Fibroblast of skin of left biceps (primary cell): ENCODE measurements at places on chromosomes 3 and 15.
A peak's percentile ranks its signal among the peaks of the same experiment; 100 is the strongest.

DNA sequence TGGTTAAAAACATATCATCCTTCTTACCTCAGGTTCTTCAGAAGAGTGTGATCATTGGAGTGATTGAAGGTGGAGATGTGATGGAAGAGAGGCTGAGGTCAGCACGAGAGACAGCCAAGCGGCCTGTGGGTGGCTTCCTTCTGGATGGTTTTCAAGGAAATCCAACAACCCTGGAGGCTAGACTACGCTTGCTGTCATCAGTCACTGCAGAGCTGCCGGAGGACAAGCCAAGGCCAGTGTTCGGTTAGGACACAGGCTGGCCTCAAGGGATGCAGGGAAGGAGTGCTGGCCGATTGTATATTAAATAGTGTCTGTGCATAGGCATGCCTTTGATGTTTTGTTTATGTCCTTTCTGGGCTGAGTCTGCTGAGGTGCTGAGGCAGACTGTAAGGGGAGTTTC is 20.2 kb downstream of the QTRT2 start:
- DNase-seq, result no peak

GRCh38 chr3:80307844-80308243 is 540.0 kb upstream of the ROBO1 start:
- no peak for DNase-seq

GRCh38 chr3:124360155-124360554 is 368.2 kb upstream of the ROPN1 start:
- peak; percentile 22 for DNase-seq

DNA sequence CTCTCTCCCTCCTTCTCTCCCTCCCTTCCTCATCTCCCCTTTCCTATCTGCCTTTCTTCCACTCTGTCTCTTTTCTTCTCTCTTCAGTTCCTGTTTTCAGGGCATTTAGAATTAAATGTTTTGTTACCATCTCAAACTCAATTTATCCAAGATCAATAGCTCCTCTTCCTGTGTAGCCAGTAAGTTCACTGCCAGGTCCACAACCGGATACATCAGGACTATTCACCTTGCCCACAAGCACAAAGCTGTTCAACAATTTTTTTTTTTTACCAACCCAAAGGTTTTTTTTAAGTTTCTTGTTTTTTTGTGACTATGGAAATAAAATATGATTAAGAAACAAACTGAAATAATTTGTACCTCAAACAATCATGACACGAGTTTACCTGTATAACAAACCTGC is 26.1 kb downstream of the FBN1 start:
- DNase-seq, result no peak

GRCh38 chr3:133926736-133927539 is 31.3 kb upstream of the RAB6B start:
- DNase-seq, result no peak
